LoVo (cell line): ENCODE measurements at places on chromosomes 2 and 18.

- peak; percentile 15 for DNase-seq
These were observed 109.2 kb downstream of the NOL4 start for GRCh38 chr18:34115409-34116081.

GRCh38 chr2:218703341-218703740, 7.3 kb upstream of the TTLL4 start:
- no peak for DNase-seq

- peak; percentile 7 for DNase-seq
These were observed 172.8 kb upstream of the RBMS1 start for GRCh38 chr2:160666154-160667060.

DNA sequence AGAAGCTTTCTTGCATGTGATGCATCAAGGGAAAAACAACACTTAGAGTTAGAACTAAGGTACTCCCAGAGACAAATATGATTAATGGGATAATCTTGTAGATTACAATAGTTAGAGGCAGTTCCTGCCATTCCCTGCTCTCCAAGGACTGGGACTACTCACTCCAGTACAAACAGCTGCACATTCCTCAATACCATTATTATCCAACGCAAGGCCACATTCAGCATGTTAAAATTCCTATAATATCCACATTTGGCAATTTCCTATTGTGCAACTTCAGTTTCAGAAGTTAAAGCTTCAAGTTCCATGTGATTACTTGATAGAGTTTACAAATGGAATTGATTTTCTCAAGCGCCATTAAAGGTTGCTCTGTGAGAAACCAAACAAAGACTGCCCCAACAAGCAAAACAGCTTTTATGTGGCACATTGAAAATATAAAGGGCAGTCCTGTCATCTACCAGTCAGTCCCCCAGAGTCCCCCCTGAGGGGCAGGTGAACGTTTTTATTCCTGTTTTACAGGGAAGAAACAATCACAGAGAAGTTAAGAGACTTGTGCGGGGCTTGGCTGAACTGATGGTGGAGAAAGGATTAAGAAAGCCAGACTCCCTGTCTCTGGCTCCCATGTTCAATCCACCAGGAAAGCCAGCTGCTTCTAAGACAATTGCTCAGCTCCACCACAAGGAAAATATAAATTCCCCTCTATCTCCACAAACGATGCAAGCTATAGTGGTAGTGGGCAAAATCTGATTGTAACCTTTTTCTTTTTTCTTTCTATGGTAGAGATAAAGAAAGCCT, 72.6 kb downstream of the TXNL1 start:
- DNase-seq: no peak

DNA sequence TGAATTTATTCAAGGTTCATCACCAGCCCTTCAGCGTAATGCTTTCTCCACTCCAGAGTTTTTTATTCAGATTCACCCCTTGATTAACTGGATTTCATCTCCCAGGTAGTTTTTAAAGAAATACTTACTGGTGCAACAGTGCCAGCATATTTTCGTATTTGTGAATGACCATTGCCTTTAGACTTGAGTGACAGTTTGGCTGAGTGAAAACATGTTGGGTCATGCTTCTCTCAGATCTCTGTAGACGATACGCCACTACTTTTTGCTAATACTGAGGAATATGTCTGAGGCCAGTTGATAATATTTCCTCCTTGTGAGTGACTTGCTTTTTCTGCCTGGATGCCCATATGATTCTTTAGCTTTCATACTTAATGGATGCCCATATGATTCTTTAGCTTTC, 51.5 kb downstream of the CYP26B1 start:
- DNase-seq: no peak

- no peak for DNase-seq
These were observed 174.3 kb downstream of the ZNF521 start for GRCh38 chr18:25177631-25178030.

GRCh38 chr2:19352946-19353720, 5.3 kb downstream of the OSR1 start:
- DNase-seq: no peak

DNA sequence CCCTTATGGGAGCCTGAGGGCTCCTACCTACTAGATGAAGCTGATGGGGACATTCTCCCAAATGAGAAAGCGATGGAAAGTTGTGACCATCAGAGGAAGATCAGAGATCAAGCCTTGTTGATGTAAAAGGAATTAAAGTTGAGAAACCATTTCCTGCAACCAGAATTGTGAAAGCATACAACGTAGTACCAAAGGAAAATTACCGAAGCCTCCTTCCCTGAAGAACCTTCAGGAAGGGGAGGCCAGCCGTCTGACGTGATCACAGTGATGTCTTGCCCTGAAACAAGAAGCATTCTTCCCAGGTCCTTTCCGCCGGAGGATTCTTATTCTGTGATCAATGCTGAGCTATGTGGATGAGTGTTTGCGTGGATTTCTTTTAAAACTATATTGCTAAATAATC, 211.6 kb upstream of the TNP1 start:
- no peak for DNase-seq

DNA sequence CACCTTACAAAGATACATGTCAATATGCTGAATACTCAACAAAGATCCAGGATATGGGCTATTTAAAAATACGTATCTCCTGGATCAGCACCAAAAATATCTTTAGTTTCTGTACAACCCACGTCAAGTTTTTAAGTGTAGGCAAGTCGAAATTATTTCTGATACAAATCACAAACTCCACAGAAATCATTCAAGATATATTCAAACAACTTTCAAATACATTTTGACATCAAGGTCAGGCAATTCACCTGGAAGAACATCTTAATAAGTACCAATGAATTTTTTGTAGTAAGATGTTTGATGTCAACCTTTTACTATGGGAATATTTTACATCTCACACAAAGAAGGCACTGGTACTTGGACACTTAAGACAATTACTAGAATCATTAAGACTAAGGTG, 86.2 kb downstream of the CUL3 start:
- no peak for DNase-seq

DNA sequence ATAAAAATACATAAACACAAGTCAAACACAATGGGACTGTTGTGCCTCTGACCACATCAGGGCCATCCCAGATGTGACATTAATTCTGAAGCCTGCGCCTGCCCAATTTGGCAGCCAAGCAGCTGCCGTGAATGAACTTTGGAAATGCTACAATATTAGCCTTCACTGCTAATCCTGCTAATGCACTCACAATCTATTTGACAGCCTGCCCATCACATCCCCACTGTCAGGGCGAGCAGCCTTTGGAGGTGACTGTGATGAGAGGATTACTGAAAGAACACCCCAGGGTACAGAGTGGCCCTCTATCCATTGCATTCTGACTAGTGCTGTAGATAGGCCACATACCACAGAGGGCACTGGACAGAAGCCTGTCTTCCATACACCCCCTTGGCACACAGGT, 21.6 kb downstream of the OSR1 start:
- DNase-seq: no peak

DNA sequence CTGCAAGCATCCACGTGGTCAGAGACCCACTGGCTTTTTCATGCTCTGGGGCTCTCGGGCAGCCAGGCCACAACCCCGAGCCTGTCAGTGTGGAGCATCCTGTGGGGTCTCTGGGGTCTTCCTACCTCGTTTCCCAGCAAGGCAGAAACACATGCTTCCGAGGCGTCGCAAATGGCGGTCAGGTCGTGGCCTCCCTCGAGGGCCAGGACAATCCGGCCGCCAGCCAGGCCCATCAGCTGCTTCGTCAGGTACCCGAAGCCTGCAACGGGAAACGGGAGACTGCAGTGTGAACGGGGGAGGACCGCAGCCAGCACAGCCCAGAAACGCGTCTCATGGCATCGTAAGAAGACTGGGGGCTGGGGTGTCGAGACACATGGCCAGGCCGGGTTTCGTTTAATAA, 218.7 kb downstream of the TWIST2 start:
- no peak for DNase-seq

GRCh38 chr18:58021504-58021903, 22.5 kb upstream of the NEDD4L start:
- DNase-seq: no peak

GRCh38 chr18:12254136-12254819, at the start of gene CIDEA:
Gene CIDEA (plus strand): TSS chr18:12254361. CDS start chr18:12254384, 23 bp downstream.
- DNase-seq: no peak

GRCh38 chr2:239544143-239544917, 143.5 kb upstream of the HDAC4 start:
- DNase-seq: no peak

DNA sequence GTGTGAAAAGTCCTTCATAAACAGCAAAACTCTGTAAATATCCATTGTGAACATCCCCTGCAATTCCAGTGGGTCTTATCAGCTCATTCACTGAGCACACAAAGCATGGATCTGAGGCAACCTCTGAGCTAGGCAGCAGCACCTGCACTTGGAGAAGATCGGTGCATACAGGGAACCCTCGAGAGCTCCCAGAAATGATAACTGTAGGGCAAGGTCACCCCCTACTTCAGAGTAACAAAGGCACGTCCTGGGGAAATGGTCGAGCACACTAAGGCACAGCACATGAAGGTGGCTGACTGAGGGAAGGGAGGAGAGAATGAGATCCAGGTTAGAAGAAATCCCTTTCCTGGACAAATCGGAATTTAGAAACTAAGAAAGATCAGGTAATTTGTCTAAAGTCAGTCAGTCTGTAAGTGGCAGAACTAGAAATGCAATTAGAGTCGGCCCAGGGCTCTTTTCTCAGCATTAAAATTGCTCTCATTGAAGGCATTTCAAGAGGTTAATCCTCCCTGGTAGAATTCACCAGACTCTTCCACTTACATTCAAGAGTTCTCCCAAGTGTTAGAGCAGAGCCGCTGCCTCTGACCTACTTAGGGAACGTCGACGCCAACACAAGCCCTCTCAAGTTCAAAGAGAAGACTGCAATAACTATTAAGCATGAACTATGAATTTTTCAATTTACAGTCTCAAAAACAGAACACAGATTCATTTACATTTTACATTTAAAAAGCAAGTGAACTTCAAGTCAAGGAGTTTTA, 45.9 kb downstream of the PXDN start:
- no peak for DNase-seq

- DNase-seq: no peak
These were observed 22.1 kb downstream of the MFF start for GRCh38 chr2:227347117-227347516.

DNA sequence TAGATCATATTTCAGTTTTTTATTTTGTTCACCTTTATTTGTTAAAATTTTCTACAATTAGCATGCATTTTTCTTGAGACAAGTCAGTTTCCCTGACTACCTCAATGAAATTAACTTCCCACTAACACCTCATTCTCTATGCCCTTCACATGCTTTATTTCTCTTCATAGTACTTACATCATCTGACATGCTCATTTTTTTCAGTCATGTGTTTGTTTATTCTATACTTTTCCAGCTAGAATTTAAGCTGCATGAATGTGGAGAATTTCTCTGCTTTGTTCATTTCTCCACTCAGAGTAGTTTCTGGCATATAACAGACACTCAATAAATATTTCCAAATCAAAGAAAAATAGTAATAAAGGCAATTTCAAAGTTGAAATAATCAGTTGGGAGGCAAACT, 78.9 kb upstream of the SCN7A start:
- no peak for DNase-seq

- no peak for DNase-seq
These were observed 404.1 kb upstream of the ST6GAL2 start for GRCh38 chr2:107290041-107290440.

GRCh38 chr2:675982-676646, 1.1 kb downstream of the TMEM18 start:
- DNase-seq: peak; percentile 46

DNA sequence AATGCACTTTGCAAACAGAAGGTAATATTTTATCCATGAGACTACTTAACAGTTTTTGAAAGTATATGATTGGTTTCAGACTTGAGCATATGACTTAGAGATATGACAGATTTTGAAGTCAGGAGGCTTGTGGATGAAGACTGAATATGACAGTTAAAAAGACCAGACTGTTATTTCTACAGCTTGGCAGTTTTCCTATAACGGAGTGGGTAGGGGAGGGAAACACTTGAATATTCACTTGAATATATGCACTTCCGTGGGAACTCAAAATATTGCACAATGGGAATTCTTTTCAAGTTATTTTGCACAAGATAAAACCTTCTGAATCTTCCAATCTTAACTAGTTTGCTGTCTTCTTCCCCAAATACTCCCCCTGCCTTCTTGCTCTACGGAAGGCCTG, 64.6 kb upstream of the ACKR3 start:
- no peak for DNase-seq

- no peak for DNase-seq
These were observed 14.2 kb downstream of the TWSG1 start for GRCh38 chr18:9348766-9349165.

DNA sequence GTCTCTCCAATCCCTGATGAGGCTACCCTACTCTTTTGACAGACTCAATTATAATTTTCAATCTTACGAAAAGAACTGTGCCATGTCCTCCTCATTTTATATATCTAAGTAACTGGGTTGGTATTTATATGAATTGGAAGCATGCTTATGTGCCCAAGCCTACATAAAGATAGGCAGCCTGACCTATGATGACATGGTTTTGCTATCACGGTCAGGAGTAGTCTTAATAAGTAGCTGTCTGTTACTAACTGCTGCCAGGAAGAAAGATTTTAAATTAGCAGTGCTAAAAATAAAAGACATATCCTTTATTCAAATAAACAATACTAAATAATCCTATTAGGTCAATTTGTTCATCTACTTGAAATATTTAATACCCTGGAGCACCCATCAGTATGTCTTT, 102.0 kb upstream of the DTNA start:
- no peak for DNase-seq

- no peak for DNase-seq
These were observed 39.3 kb downstream of the KCNIP3 start for GRCh38 chr2:95336406-95336805.

DNA sequence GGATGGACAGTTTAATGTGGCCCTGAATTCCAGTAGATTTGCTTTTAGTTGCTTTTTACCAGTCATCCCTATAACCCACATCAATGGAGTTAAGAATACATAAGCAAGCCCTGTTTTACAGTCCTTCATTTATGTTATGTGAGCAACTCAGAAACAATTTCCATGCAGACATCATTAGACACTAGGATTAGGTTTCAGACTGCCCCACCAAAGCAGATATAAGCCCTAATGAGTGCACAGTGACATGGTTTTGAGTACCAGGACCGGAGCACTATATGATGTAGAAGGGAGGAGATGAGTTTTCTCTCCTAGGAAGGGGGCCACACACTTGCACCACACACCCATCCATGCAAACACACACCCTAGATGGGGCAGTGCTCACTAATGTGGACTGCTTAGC, 15.5 kb downstream of the KCNS3 start:
- no peak for DNase-seq

- DNase-seq: peak; percentile 4
These were observed 231.1 kb downstream of the LRP1B start for GRCh38 chr2:141899740-141900139.
